CD4-positive, alpha-beta T cell (primary cell): ENCODE measurements at places on chromosomes 3 and 15.

- DNase-seq, result no peak
Observed at GRCh38 chr3:45917146-45917898, 25.9 kb upstream of the CXCR6 start.

GRCh38 chr15:87212041-87212440, 1044.5 kb downstream of the NTRK3 start:
- no peak for DNase-seq

- DNase-seq, result no peak
Observed at GRCh38 chr3:36013425-36013824, 366.9 kb upstream of the STAC start.

DNA sequence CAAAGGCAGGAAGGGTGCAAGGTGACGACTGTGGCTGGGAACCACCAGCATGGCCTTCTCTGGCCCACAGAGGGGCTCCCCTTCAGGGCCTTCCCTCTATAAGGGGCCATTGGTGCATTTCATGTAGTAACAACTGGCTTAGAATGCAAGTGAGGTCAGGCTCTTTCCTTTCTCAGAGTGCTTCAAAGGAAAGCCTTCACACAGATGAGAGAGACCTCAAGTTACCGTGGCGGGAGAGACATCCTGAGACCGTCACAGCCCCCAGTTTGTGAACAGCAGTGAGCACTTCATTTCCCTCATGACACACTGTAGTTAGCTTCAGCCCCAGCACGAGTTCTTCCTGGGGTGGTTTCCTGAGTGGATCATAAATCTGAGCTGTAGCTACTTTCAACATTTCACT, 96.6 kb upstream of the LIMD1 start:
- DNase-seq, result peak; percentile 71
